Activated CD8-positive, alpha-beta memory T cell treated with anti-CD3 and anti-CD28 coated beads for 1 hour (primary cell): ENCODE measurements at places on chromosomes 2 and 18.

GRCh38 chr2:158810731-158811460, 15.8 kb downstream of the DAPL1 start:
- DNase-seq, result no peak

GRCh38 chr2:46184794-46185583, 112.2 kb upstream of the EPAS1 start:
- DNase-seq, result no peak

- DNase-seq, result no peak
Observed at GRCh38 chr2:156666130-156666785, 230.1 kb downstream of the GPD2 start.

- no peak for DNase-seq
Observed at GRCh38 chr2:71457123-71457915, 4.0 kb downstream of the DYSF start.

DNA sequence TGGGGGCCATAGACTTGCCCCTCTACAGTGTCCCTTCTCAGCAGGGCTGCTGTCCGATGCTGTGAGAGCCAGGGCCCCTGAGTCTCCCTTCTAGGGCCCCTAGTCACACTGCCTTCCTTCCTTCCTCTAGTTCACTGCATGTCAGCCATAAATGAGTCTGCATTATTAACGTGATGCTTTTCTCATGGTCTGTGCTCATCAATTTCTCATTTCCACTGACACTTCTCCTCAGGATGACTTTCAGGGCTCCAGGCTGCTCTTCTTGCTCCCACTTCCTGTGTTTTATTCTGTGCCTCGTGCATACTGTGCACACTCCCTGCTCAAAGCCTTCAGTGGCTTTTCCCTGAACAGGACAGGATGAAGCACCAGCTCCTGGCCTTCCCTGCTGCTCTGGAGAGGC, 146.5 kb downstream of the FAM210A start:
- no peak for DNase-seq

- no peak for DNase-seq
Observed at GRCh38 chr2:39696101-39696553, 30.4 kb downstream of the TMEM178A start.

DNA sequence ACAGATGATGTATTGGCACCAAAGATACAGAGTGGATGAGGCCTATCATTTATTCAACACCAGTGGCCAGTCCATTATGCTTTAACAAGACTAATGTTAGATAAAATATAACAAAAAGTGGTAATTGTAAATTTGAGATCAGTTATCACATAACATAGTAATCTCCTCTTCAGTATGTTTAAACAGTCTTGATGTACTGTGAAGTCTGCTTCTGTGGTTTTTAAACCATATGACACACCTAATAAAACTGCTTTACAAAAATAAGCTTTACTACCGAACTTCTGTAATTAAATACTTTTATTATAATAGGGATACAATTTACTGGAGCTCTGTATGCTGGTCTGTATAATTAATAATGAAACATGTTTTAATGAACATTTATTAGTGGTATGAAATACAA, 2156.1 kb upstream of the CELF4 start:
- no peak for DNase-seq

- DNase-seq, result no peak
Observed at GRCh38 chr2:147739508-147739907, 105.3 kb upstream of the ACVR2A start.

- DNase-seq, result no peak
Observed at GRCh38 chr2:192373221-192373620, 178.5 kb upstream of the TMEFF2 start.

- no peak for DNase-seq
Observed at GRCh38 chr18:36195427-36196122, 8.3 kb downstream of the MOCOS start.

DNA sequence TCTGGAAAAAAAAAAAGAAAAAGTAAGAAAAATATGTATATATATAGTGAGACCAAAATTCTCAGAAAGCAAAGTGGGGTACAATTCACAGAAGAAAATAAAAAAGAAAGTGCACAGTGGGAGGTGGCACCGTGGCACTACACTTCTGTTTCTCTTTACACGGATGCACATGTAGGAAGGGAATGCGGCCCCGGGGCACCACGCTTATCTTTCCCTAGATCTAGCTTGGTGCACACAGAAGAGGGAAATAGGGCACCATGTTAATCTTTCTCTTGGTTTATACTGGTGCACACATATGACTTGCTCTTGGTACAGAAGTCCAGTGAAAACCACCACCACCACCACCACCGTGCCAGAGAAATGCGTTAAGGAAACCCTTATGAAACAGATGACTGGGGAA, 32.0 kb downstream of the EIPR1 start:
- no peak for DNase-seq

DNA sequence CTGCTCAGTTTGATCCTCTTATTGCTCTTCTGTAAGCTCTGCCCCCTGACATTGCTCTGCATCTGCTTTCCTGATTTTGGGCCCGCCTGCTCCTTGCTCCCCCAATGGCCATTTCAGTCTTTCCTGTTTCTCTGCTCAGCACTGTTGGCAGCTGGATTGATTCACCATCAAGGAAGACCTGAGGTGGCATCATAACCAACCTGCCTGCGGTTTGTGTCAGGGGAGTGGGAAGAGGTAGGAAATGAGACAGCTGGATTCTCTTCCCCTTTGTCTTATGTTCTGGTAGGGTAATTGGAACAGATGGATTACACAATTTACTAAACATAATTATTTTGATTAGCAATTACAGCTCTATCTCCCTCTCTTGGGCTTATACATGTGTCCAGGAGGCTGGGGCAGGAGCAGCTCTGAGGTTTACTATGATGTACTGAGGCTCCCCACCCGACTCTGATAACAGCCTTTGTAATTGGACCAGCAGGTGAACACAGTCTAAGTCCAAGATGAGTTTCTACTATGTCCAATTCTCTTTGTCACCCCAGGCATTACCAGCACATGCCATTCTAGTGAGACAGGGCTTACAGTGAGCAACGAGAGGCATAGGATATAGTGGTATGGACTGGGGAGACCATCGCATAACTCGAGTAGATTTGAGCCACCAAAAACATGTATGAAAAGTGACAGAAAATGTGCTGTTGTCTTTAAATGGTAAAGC, 151.8 kb upstream of the MMADHC start:
- DNase-seq, result no peak
